ENCODE measurements at places on chromosomes 11 and 22.

GRCh38 chr22:40797427-40797826, 21.7 kb downstream of the SLC25A17 start:
- DNase-seq = no peak

GRCh38 chr11:13685461-13686108, 17.1 kb downstream of the FAR1 start:
- no peak for DNase-seq

- DNase-seq = no peak
Measured at GRCh38 chr11:1514336-1515061, 27.9 kb upstream of the MOB2 start.

GRCh38 chr22:49765091-49765771, 62.4 kb downstream of the BRD1 start:
- DNase-seq = no peak

- DNase-seq = no peak
Measured at GRCh38 chr11:120546312-120547205, 35.0 kb downstream of the GRIK4 start.

- no peak for DNase-seq
Measured at GRCh38 chr11:135008412-135008811, 596.4 kb upstream of the B3GAT1 start.

- no peak for DNase-seq
Measured at GRCh38 chr11:67032830-67033551, 10.1 kb downstream of the SYT12 start.

GRCh38 chr11:42770444-42771065, 541.2 kb upstream of the API5 start:
- DNase-seq = peak; percentile 20

- DNase-seq = no peak
Measured at GRCh38 chr11:72744474-72744873, 7.7 kb downstream of the ARAP1 start.

- DNase-seq = no peak
Measured at GRCh38 chr22:20956258-20957101, 10.6 kb upstream of the AIFM3 start.

- DNase-seq = no peak
Measured at GRCh38 chr11:57972013-57972367, 51.7 kb upstream of the OR9Q1 start.

- no peak for DNase-seq
Measured at GRCh38 chr11:127806501-127806900, 780.9 kb downstream of the ETS1 start.

- no peak for DNase-seq
Measured at GRCh38 chr22:42433754-42434682, 1.8 kb upstream of the NFAM1 start.

DNA sequence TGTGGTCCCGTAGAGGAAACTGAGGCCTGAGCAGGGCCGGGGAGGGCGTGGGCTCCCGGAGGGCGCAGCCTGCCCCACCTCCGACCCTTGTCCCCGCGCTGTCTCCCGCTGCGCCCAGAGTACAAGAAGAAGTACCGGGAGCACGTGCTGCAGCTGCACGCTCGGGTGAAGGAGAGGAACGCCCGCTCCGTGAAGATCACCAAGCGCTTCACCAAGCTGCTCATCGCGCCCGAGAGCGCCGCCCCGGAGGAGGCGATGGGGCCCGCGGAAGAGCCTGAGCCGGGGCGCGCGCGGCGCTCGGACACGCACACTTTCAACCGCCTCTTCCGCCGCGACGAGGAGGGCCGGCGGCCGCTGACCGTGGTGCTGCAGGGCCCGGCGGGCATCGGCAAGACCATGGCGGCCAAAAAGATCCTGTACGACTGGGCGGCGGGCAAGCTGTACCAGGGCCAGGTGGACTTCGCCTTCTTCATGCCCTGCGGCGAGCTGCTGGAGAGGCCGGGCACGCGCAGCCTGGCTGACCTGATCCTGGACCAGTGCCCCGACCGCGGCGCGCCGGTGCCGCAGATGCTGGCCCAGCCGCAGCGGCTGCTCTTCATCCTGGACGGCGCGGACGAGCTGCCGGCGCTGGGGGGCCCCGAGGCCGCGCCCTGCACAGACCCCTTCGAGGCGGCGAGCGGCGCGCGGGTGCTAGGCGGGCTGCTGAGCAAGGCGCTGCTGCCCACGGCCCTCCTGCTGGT, 1.9 kb downstream of the NLRP6 start:
- DNase-seq = peak; percentile 61

GRCh38 chr11:445765-446588, 4.1 kb upstream of the PTDSS2 start:
- DNase-seq = no peak

GRCh38 chr11:29685361-29685760, 331.5 kb downstream of the KCNA4 start:
- no peak for DNase-seq

GRCh38 chr11:11978792-11979487, 29.5 kb downstream of the DKK3 start:
- no peak for DNase-seq
